ENCODE measurements at places on chromosomes 5 and 9.

- DNase-seq = no peak
Measured at GRCh38 chr5:154189256-154189818, 1.2 kb upstream of the GALNT10 start.

DNA sequence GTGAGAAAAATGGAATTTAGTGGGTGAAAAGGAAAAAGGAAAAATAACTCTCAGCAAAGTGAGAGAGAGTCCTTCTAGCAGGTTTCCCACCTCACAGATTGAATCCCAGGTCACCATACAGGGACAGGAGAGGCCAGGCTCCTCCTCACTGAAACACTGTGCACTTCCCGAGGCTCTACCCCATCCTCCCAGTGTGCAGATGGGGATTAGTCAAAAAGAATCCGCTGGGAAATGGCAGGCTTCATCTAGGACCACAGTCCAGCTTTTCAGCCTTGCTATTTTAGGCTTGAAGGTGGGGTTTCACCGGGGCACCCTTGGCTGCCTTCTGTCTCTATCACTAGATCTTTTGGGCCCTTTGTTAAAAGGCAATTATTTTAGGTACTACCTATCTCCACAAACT, 47.8 kb downstream of the YIPF5 start:
- DNase-seq = no peak

- no peak for DNase-seq
Measured at GRCh38 chr9:5443850-5444249, 6.1 kb upstream of the PLGRKT start.

DNA sequence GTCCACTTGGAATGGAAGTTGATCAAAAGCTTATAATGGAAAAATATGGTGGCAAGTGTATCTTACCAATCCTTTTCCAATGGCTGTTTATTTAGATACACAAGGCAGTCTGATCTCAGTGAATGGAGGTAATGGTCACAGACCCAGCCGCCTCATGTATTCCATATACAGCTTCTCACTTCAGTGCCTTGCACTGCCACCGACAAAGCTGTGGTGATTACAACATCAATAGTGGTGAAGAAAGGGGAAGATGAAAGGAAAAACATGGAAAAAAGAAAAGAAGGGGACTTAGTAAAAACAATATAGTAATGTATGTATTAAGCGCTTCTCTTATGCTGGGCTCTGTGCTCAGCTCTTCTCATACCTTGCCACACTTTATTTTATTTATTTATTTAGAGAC, 297.3 kb upstream of the RASA1 start:
- no peak for DNase-seq

DNA sequence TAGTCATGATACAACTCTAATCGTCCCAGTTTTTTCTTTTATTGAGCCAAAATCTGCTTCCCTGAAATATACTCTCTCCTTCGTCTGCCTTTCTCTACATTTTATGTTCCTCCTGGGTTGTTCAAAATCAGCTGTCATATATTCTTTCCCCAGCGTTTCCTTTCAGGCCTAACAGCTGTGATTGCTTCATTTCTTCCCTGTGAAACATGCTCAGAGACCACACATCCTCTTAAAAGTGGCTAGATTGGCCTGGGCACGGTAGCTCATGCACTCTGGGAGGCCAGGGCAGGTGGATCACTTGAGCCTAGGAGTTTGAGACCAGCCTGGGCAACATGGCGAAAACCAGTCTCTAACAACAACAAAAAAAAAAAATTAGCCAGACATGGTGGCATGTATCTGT, 25.1 kb downstream of the NFX1 start:
- DNase-seq = no peak

DNA sequence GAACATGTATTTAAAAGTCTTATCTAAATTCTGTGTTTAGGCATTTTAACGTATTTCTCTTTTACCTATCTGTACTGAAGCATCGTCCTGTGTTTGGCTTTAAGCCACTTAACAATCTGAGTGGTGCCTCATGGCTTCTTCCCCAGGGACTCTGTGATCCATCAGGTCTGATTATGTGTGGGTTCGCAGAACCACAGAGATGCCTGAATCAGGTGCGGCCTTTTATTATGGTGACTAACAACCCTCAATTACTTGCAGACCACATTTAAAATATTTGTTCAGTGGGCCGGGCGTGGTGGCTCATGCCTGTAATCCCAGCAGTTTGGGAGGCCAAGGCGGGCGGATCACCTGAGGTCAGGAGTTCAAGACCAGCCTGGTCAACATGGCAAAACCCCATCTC, 39.6 kb upstream of the SAP30L start:
- DNase-seq = no peak

- no peak for DNase-seq
Measured at GRCh38 chr5:37833990-37834389, 5.9 kb downstream of the GDNF start.

DNA sequence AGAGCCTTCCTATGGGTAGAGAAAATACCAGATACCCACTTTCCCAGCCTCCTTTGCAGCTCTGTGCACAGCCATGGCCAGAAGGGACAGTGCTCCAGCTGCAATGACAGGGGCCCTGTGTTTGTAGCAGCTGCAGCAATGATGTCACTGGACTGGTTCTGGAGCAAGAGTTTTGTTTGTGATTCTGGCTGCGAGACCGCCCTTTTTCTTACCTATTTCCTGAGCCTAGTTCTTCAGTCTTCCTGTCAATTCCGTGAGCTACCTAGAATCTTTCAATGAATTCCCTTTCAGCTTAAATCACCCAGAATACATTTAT, 10.0 kb upstream of the BOD1 start:
- DNase-seq = no peak

DNA sequence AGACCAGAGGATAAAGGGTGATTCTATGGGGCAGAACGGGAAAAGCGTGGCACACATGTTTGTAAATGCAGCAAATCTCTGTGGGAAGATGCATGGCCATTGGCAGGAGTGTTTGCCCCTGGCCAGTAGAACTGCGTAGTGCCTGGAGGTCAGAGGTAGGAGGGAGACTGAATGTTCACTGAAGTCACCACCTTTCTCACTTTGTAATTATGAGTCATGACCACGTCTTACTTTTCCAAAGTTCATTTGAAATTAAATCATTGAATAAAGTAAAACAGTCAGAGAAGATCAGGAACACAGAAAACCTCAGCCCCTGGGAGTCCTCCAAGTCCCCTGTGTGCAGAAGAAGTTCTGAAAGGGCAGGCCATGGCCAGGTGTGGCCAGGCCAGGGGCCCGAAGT, 4.6 kb downstream of the PTGES start:
- DNase-seq = no peak

- no peak for DNase-seq
Measured at GRCh38 chr5:127311349-127311748, 20.8 kb downstream of the MEGF10 start.

GRCh38 chr9:3916984-3917383, 382.9 kb downstream of the GLIS3 start:
- peak; percentile 67 for DNase-seq

DNA sequence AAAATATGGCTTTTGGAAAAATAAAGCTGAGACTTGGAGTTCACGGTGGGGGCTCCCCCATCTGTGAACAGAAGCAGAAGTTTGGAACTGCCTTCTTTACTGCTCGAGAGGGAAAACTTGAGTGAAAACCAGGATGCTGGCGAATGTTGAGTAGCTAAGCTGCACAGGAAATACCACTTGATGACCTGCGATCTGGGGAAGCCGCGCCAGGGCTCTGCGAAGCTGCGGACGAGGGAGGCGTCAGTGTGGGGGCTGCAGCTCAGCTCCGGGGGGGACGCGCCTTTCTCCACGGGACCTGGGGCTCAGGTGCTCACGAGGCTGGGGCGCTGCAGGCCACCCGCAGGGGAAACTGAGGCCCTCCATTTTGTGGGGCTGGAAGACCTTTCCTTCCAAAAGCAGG, 62.3 kb downstream of the TENT4A start:
- no peak for DNase-seq

GRCh38 chr5:160286947-160287346, 25.4 kb downstream of the CCNJL start:
- DNase-seq = no peak

DNA sequence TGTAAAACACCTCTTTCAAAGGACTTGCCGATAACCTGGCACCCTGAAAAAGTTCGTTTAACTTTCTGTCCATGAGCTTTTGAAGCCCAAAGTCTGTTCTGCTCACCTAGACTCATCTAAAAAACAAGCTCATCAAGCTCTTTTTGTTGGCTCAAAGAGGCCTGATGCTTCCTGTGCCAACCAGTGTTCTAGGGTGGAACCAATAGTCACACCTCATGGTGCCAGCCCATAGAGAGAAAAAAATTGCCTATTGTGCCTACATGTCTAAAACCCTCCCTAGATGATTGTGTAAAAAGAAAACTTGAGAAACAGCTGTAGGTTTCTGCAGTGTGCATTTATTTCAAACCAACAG, 4.7 kb downstream of the SH3RF2 start:
- no peak for DNase-seq

GRCh38 chr5:179211068-179211467, 134.2 kb downstream of the ADAMTS2 start:
- DNase-seq = no peak

DNA sequence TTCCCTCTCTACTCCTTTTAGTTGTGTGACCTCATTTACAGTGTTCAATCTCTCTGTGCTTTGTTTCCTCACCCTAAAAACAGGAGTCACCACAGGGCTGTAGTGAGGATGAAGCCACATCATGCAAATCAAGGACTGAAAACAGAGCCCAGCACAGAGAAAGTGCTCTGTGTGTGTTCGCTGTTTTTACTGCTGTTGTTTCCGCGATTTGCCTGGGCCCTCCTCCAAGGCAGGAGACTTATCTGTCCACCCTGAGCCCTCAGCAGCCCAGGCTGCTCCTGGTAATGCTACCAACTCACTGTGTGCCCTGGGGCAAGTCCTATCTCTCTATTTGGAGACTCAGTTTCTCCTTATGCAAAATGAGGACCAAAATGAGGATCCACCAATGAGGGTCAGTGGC, 87.2 kb upstream of the NEURL1B start:
- no peak for DNase-seq

GRCh38 chr5:78614816-78615215, 33.8 kb downstream of the LHFPL2 start:
- DNase-seq = no peak

GRCh38 chr9:135704483-135704882, 2.5 kb downstream of the KCNT1 start:
- no peak for DNase-seq

DNA sequence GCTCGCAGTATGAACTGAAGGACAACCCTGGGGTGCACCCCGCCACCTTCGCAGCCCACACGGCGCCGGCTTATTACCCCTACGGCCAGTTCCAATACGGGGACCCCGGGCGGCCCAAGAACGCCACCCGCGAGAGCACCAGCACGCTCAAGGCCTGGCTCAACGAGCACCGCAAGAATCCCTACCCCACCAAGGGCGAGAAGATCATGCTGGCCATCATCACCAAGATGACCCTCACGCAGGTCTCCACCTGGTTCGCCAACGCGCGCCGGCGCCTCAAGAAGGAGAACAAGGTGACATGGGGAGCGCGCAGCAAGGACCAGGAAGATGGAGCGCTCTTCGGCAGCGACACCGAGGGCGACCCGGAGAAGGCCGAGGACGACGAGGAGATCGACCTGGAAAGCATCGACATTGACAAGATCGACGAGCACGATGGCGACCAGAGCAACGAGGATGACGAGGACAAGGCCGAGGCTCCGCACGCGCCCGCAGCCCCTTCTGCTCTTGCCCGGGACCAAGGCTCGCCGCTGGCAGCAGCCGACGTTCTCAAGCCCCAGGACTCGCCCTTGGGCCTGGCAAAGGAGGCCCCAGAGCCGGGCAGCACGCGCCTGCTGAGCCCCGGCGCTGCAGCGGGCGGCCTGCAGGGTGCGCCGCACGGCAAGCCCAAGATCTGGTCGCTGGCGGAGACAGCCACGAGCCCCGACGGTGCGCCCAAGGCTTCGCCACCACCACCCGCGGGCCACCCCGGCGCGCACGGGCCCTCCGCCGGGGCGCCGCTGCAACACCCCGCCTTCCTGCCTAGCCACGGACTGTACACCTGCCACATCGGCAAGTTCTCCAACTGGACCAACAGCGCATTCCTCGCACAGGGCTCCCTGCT, 3.8 kb downstream of the IRX1 start:
- DNase-seq = peak; percentile 74

DNA sequence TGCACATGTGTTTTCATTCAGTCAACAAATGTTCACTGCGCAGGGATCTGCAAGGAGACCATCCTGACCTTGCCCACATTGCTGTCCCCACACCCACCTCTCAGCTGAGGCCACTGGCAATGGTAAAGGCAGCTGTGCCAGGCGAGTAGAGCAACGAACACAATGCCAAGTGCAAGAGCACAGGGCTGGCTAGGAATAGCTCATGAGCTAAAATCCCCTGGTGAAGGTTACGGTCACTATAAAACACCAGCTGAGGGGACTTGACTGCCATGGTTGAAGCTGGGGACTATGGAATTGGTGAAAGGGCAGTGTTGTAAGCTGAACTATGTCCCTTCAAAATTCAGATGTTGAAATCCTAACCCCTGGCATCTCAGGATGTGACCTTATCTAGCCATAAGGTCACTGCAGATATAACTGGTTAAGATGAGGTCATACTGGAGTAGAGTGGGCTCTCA, 96.1 kb downstream of the OTULIN start:
- no peak for DNase-seq

GRCh38 chr9:129113645-129114304, 2.6 kb downstream of the PTPA start:
- no peak for DNase-seq

DNA sequence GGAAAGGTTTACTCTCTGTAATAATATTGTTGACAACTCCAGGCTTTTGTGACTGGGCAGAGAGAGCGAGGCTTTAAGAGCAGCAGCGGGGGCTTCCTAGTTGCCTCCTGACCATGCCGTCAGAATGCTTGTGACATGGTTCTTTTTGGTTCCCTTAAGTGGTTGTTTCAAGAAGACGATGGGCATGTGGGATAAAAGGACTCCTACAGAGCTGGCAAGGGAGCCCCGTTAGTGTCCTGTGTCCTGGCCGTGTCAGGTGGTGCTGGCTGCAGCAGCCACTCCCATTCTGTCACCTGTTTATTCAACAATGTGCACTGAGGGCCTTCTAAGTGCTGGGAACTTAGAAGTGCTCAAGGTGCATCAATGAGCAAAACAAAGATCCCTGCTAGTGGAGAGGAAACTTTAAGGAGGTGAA, 19.7 kb downstream of the LCP2 start:
- no peak for DNase-seq

- DNase-seq = no peak
Measured at GRCh38 chr5:158011422-158011821, 152.5 kb upstream of the CLINT1 start.

DNA sequence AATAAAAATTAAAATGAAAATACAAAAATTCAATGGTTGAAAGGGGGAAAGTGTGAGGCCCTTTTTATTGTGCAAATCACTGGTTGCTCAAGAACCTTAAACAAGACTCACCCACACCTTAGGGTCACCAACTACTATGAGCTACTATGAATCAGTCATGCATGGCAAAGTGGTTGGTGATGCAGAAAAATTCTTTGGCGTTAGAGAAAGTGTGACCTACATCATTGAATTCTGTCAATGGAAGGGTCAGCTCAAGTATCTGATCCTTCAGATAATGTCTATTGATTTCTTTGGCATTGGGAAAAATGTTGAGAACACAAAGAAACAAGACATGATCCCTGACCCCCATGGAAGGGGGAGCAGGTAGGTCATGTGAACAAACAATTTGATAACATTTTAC, 149.7 kb upstream of the ADCY2 start:
- no peak for DNase-seq

DNA sequence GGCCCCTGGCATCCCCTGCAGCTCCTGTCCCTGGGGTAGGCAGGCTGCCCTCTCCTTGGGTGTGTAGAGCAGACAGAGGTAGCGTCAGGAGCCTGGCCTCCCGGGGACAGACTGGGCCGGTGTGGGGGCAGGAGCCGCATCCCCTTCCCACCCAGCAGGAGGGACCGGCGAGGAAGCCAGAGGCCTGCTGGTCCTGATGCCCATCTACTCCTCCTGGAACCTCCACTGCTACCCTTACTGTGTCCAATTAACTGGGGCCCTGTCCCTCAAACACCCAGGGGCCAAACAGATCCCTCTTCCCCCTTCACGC, 15.6 kb downstream of the RALGDS start:
- DNase-seq = no peak

All from fibroblast of skin of abdomen (primary cell).